ENCODE measurements at places on chromosomes 4 and X.

DNA sequence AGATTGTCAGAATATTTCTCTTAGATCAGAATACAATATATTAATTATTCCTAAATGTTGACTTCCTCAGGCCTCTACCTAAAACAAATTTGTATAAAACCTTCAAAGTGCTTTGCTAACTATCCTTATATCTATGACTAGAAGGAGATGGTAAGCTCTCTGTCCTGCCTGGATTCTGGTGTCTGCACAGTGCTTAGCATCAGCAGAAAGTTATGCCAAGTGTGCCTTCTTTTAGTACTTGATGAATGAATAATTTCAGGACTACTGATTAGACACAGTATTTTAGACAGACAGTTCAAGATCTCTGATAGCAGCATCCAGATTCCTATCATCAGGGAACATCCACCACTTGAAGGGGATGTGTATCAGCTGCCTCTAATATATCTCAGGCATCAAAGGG, 242.4 kb upstream of the TLL1 start:
- no peak for DNase-seq

GRCh38 chr4:138977524-138977923, 38.1 kb upstream of the NOCT start:
- DNase-seq = no peak

- no peak for DNase-seq
Measured at GRCh38 chr4:169040559-169041261, 30.7 kb upstream of the CBR4 start.

- DNase-seq = peak; percentile 73
Measured at GRCh38 chr4:154491341-154492271, at the start of gene DCHS2. Gene DCHS2, minus strand, starts transcription at chr4:154491799. Its CDS starts 444 bp downstream, at chr4:154491355.

- DNase-seq = no peak
Measured at GRCh38 chr4:113384600-113384999, 335.1 kb downstream of the ANK2 start.
